Activated gamma-delta T cell treated with anti-CD3 and anti-CD28 coated beads, Interleukin-2, amount 50 U/mL, for 16 hours (primary cell): ENCODE measurements at places on chromosomes 7 and 10.

GRCh38 chr7:46695051-46695708 lies 774.1 kb upstream of the IGFBP3 start:
- DNase-seq: no peak

- DNase-seq: no peak
Observed at GRCh38 chr7:114806590-114807162, 115.2 kb upstream of the MDFIC start.

DNA sequence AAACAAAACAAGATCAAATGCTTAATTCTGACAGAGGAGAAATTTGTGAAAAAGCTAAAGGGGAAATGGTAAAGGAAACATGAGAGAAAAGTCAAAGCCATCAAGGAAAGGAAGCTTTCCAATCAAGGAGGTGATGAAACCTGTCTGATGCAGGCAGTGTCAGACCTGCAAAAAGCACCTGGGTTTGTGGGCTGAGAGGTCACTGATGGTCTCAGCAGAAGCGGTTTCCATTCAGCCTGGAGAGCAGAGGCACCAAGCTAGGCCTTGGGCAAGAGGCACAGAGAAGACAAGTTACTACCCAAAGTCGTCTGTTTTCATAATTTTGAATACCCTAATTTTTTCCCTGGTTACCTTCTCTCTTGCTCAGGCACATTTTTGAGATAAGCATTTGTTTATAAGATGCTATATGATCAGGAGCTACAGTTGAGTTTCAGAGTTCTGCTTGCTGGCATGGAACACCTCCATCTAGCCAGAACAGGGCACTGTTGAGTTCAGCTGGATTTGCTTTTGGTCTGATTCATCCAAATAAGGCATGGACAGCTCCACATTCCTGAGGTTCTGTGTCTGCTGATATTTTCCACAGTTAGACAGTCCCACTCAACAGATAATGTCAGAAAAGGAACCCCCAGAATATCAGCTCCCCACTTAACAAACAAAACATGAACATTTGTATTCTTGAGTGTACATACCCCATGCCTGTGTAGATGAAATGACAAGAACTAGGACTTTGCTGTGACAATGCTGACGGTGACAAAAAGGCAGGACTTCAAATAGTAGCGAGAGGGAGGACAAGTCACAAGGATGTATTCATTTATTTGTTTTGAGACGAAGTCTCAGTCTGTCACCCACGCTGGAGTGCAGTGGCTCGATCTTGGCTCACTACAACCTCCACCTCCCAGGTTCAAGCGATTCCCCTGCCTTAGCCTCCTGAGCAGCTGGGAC lies 4.9 kb upstream of the PPIA start:
- no peak for DNase-seq

GRCh38 chr7:74405899-74406512 lies 47.7 kb upstream of the GTF2IRD1 start:
- DNase-seq: no peak

DNA sequence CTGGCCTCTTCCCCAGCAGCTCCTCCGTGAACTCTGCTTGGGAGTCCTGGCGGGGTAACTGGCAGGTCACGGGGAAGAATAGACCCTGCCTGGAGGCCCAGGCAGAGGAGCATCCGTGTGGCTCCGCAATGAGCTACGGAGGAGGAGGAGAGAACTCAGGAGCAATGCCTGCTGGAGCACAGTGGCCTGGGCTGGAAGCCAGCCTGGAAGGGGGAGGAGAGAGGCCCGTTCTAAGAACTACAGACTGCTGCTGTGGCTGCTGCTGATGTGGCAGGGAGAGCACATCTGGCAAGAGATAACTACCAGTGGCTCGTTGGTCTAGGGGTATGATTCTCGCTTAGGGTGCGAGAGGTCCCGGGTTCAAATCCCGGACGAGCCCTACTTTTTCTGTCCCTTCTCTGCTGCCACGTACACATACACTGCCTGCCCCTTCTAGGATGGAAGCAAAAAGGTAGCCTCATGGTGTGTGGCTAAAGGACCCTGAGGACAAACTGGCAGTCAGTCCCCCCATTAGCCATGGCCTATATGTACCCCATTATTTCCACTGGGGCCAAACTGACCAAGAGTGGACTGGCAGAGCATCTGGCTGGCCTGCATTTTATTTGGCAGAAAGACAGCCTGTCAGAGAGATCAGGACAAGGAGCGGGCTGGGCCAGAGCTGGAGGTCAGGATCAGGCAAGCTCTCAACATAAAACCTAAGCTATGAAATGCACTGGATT lies 7.7 kb upstream of the OPN1SW start:
- no peak for DNase-seq

DNA sequence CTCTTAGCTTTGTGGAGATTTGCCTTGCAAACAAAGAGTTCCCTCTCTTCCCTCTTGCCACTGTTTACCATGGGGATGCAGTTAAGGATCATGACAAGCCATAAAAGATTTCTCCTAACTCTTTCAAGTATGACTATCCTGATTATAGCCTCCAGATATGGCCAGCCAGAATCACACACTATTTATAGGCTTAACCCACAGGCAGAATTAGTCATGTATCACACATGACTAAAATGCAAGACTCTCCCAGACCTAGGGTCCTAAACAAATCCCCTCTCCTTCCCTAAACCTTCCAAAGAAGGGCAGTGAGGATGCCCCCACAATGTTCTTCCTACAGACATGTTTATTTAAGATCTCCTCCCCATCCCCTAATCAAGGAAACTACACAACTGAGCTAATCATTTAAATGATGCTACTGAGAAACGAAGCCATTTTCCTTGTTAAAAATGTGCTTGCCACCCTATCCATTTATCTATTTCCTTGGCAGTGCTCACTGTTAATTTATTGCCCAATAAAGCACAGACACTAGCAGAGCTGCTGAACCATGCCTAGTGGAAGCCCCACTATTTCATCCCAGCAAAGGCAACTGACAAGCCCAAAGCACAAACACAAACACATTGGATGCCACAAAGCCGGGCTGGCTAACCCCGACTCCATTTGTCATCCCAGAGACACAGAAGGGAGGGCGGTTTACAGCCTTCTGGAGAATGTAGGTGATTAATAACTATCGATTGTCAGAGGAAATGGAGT lies 363.4 kb downstream of the KCNMA1 start:
- no peak for DNase-seq

GRCh38 chr10:72243822-72244437 lies 27.9 kb upstream of the ASCC1 start:
- no peak for DNase-seq

DNA sequence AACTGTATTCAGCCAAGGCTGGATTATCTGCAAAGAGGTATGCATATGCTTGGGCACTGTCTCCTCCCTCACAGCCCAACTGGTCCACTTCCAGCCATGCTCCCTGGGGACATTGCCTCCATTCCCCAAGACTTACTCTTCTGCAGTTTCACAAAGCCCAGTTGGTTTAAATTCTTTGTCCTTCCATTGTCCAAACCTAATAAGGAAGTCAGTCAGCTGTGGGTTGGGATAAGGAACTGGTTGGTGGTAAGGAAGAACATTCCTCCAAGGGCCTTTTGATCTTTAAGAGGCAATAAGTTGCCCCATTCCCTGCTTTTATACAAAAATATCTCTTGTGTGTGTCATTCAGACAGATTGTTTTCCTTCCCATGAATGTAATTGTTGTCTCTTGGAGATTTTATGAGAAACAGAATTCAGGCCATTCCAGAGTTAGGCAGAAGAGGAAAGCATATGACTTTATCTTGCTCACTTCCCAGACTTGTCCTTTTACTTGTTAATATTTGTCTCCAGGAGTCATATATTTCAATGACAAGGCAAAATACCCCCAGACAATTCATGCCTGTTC lies 673.7 kb downstream of the SUGCT start:
- no peak for DNase-seq

- DNase-seq: no peak
Observed at GRCh38 chr10:73959484-73960243, 38.3 kb upstream of the VCL start.

- DNase-seq: no peak
Observed at GRCh38 chr10:26528715-26529393, 90.7 kb downstream of the APBB1IP start.

DNA sequence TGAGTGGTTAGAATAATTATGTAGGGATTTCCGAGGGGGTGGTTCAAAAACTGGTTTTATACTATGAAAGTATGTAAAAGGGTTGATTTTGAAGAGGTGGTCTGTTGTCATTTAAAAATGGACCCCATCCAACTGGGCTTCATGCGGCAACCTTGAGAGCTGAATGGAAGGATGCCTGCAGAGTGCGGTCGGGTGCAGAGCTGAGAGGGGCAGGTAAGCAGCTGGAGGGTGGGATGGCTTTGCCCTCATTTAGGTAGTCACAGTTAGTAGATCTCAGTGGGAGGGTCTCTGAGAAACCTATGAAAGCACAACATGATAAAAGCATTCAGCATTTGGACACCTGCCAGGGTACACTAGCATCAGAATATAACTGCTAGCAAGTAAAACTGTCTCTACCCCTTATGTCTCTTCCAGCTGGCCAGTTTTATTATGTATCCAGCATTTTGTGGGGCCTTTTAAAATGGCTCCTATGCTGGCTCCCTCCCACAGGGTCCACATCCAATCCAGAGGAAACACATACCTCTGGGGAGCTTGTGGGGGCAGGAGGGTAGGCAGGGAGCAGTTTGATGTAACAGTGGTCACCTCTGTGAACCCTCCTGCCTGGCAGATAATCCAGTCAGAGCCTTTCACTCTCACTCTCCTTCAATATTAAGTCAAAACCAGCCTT lies 75.9 kb upstream of the MAGI2 start:
- no peak for DNase-seq

DNA sequence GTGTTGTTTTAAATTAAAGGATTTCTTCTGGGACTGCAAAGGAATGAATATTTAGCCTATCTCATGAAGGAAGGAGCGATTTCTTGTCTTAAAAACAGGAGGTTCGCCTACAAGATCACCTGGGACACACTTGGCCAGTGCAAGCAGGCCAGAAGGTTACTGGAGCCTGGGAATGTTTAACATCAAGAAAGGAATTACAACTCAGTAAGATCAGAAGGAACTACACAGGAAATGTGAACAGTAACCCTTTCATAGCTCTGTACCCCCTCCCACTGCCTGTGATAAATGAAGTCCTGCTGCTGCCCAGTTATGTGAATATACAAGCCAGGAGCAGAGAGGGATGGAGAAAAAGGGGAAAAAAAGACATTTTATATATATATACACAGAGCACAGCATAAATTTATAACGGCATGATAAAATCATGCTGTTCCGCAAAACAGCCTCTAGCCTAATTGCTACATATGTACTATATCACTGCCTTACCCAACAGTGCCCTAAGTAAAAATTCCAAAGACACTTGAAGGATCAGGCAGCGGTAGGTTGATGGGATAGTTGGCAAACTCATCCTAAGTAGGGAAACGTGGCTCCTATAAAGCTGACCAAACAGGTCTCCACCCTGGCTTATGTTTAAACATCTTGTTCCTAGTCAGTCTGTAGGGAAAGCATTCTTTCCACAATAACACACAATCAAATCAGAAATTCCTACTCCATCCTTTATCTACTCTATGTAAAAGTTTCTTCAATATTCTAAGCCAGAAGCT lies 63.8 kb downstream of the ZNF438 start:
- no peak for DNase-seq

DNA sequence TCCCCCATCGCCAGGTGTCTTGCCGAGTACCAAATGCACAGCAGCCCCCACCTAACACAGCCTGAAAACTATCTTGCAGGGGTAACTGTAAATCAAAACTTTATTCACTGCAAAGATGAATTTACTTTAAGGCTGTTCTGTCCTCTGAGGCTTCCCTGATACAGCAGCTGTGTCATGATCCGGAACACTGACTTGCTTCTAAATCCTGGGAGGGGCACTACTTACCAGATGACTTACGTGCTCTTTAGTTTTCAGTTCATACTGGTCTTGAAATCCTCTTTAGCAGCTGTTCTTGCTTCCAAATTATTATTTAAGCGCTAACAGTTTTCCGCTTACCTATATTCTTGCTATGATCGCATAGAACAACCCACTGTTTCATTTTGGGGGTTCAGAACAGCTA lies 4.9 kb downstream of the DYNC1I1 start:
- no peak for DNase-seq

- no peak for DNase-seq
Observed at GRCh38 chr10:112195224-112195623, 11.7 kb upstream of the GPAM start.
